ENCODE measurements at places on chromosomes 1 and 21.
A peak's percentile ranks its signal among the peaks of the same experiment; 100 is the strongest.

DNA sequence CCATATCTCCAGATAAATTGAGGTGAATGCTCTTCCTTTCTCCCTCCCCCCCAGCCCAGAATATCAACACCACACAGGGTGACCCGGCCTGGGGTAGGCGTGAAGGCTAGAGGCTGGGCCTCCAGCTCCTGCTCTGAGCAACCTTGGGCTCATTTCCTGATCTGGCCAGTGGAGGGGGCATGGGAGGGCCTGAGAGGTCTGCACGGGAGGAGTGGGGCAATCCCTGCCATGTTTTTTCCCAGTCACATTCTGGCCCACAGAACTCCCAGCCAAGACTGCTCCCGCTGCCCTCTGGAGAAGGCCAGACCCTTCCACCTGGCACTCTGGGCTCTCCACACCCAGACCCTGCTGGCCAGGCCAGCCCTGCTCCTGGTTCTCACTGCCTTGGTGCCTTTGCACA lies 3.9 kb downstream of the CLDN19 start:
- peak; percentile 74 for DNase-seq
- peak overlapping the region; percentile 28 for H3K27ac ChIP-seq
- H3K4me1 ChIP-seq = peaks cover 21% of the 10 kb centered on the region
- H3K36me3 ChIP-seq = no peaks in the 10 kb centered on the region
- H3K4me3 ChIP-seq = no peak overlapping the region
- no peaks in the 10 kb centered on the region for H3K27me3 ChIP-seq

- peaks cover 23% of the 10 kb centered on the region for H3K4me1 ChIP-seq
- no peaks in the 10 kb centered on the region for H3K36me3 ChIP-seq
- peak overlapping the region; percentile 64 for H3K27ac ChIP-seq
- H3K27me3 ChIP-seq = peaks cover 16% of the 10 kb centered on the region
- peak overlapping the region; percentile 22 for H3K4me3 ChIP-seq
These were observed 596 bp downstream of the ITGB2 start for GRCh38 chr21:44919913-44920693.

DNA sequence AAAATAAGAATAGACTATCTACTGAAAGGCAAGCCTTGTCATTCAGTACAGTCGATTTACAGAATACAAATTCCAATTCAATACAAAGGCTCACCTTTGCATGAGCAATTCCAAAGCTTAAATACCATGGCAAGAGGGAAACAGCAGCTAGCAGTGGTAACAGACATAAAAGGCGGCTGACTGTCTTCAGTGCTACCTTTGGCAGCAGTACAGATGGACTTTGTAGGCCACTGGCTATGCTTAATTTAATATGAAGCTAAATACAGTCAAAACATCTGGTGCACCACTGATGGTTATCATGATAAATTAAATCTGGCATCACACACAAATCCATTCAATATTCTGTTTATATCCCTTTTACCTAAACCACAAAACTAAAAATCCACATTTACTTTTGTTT lies 62.4 kb downstream of the RERE start:
- no peak overlapping the region for H3K27ac ChIP-seq
- H3K36me3 ChIP-seq = no peaks in the 10 kb centered on the region

GRCh38 chr1:30466026-30466425 lies 257.4 kb downstream of the MATN1 start:
- no peaks in the 10 kb centered on the region for H3K4me1 ChIP-seq
- DNase-seq = no peak
- H3K36me3 ChIP-seq = no peaks in the 10 kb centered on the region
- no peaks in the 10 kb centered on the region for H3K27me3 ChIP-seq
- no peak overlapping the region for H3K4me3 ChIP-seq

GRCh38 chr1:109228167-109228566 lies 14.4 kb downstream of the SARS1 start:
- no peaks in the 10 kb centered on the region for H3K27me3 ChIP-seq
- no peak for DNase-seq
- no peak overlapping the region for H3K27ac ChIP-seq
- H3K4me3 ChIP-seq = no peak overlapping the region
- peaks cover 3% of the 10 kb centered on the region for H3K36me3 ChIP-seq
- no peaks in the 10 kb centered on the region for H3K4me1 ChIP-seq

DNA sequence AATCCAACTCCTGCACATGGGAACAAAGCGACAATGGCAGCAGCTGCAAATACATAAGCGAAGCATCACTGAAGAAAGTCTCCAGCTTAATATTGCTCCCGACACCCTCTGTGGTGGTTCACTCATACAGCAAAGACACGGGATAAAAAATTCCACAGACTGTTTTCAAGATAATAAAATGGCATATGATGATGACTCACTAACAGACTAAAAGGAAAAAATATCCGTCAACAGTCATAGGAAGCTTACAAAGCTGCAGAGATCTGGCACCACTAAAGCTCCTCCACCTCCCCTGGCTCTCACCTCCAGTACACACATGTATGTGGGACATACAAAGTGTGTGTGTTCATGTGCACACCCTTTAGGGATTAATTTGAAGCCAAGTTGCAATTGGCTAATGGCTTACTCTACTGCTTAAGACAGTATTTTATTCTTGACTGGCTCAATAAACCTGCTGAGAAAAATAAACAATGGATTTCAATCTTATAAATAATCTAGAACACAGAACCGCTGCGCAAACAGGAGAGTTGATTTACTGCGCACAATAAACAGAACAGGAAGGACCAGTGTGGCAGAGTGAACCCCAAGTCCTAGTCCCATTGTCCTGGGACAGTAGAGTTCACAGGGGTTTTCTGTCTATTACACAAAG lies 94.4 kb downstream of the SLC45A1 start:
- H3K36me3 ChIP-seq = no peaks in the 10 kb centered on the region
- H3K27ac ChIP-seq = peak overlapping the region; percentile 99
- no peak overlapping the region for H3K4me3 ChIP-seq
- DNase-seq = peak; percentile 47

GRCh38 chr1:69595486-69595885 lies 27.8 kb downstream of the LRRC7 start:
- H3K27ac ChIP-seq = no peak overlapping the region
- H3K36me3 ChIP-seq = no peaks in the 10 kb centered on the region
- peaks cover 3% of the 10 kb centered on the region for H3K4me1 ChIP-seq
- no peaks in the 10 kb centered on the region for H3K27me3 ChIP-seq

DNA sequence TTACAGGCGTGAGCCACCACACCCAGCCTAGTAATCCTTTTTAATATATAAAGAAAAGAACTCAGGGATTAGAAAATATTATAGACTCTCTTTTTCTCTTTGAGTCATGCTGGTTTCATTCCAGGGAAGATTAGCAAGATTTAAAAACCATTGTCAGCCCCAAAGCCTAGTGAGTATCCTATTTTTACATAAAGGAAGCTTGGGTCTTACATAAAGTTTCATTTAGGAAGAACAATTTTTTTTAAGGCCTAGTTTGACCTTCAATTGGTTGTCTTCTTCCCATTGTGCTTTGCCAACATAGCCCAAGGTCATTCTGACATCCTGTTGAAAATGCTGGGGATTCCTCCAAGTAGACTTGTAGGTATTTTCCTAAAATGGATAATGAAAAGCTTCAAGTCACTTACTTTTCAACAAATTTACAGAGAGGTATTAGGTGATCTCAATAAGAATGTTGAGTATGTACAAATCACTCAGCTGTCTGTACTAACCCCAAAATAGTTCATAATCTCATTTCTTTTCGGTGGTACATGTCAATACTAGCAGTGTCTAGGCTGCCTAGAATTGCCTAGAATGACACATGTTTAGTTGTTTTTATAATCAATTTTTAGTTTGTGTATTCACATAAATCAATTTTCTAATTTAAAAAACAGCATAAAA lies 4.3 kb upstream of the KIF14 start:
- no peaks in the 10 kb centered on the region for H3K27me3 ChIP-seq
- no peaks in the 10 kb centered on the region for H3K36me3 ChIP-seq
- no peak overlapping the region for H3K27ac ChIP-seq

DNA sequence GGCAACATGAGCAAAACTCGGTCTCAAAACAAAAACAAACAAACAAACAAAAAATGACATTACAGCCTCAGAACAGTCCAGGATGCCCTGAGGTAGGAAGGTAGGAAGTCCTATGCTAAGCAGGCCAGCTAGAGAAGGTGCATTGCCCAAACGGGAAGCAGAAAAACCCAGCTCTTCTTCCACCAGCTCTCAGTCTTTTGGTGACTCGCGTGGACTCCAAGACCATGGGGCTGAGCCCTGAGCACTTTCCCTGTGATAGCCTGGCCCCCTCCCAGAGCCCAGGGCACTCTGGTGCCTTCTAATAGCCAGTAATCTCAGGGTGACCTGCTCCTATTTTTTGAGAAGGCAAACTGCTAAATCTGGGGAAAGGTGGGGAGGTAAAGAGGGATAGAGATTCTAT lies 16.1 kb downstream of the PHLDA3 start:
- no peak overlapping the region for H3K4me3 ChIP-seq
- no peak overlapping the region for H3K27ac ChIP-seq
- H3K4me1 ChIP-seq = peaks cover 10% of the 10 kb centered on the region
- no peaks in the 10 kb centered on the region for H3K27me3 ChIP-seq
- no peaks in the 10 kb centered on the region for H3K36me3 ChIP-seq

DNA sequence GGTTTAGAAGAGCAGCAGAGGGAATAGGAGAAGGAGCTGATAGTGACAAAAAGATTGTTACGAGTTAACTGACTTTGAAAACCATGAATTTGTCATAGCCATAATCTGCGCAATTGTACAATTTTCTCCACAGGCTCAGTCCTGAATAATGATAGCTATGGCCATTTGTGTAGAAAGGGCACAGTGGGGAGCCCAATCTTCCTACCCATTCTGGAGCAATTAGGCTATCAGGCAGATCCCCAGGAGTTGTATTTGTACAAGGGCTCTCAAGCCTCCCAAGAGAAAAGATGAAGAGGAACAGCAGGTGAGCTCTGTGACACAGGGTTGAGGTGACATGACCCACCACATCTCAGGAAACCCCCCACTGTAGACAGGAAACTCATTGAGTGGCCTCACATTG lies 42.1 kb upstream of the SAMD13 start:
- no peaks in the 10 kb centered on the region for H3K4me1 ChIP-seq
- H3K27me3 ChIP-seq = no peaks in the 10 kb centered on the region
- no peaks in the 10 kb centered on the region for H3K36me3 ChIP-seq
- no peak overlapping the region for H3K4me3 ChIP-seq
- H3K27ac ChIP-seq = no peak overlapping the region

GRCh38 chr1:209774592-209774991 lies 9.8 kb downstream of the C1orf74 start:
- peaks cover 5% of the 10 kb centered on the region for H3K4me1 ChIP-seq
- no peaks in the 10 kb centered on the region for H3K36me3 ChIP-seq
- H3K27me3 ChIP-seq = no peaks in the 10 kb centered on the region
- DNase-seq = no peak
- H3K4me3 ChIP-seq = no peak overlapping the region
- no peak overlapping the region for H3K27ac ChIP-seq

DNA sequence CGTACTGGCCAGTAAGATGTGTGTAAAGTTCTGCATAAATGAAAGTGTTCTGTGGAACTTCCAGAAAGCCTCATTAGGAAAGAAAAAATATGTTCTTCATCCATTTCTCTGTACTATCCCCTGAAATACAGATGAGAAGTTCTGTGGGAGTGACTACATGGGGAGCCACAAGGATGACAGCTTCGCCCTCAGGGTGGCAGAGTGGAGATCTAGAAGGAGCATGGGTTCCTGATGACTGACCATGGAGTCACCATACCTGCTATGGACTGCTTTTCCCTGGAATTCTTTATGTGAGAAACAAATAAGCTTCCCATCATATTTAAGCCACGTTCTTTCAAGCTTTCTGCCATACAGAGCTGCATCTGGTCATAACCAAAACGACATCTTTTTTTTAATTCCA lies 113.9 kb upstream of the RGS1 start:
- no peaks in the 10 kb centered on the region for H3K4me1 ChIP-seq
- H3K4me3 ChIP-seq = no peak overlapping the region
- DNase-seq = no peak
- H3K27me3 ChIP-seq = no peaks in the 10 kb centered on the region

GRCh38 chr1:15260418-15261154 lies 13.6 kb downstream of the FHAD1 start:
- H3K27me3 ChIP-seq = no peaks in the 10 kb centered on the region
- no peak for DNase-seq
- H3K4me1 ChIP-seq = peaks cover 29% of the 10 kb centered on the region
- no peaks in the 10 kb centered on the region for H3K36me3 ChIP-seq
- H3K4me3 ChIP-seq = no peak overlapping the region

DNA sequence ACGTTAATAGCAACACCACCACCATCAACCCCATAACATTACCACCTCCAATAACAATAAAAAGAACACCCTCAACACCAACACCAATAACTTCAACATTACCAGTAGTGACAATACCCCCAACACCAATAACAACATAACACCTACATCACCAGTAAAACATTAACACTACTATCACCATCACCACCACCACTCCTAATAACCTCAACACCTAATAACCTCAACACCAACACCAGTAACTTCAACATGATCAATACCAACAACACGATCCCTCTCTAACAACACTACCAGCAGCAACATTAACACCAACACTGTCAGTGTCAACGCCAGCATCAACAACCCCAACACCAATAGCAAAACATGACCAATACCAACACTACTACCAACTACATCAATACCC lies 57.2 kb downstream of the TAS1R2 start:
- H3K36me3 ChIP-seq = no peaks in the 10 kb centered on the region
- no peak for DNase-seq
- H3K4me3 ChIP-seq = no peak overlapping the region
- H3K4me1 ChIP-seq = no peaks in the 10 kb centered on the region

All from transverse colon (tissue), 4 donors.